ENCODE measurements at places on chromosomes 13 and 19.

DNA sequence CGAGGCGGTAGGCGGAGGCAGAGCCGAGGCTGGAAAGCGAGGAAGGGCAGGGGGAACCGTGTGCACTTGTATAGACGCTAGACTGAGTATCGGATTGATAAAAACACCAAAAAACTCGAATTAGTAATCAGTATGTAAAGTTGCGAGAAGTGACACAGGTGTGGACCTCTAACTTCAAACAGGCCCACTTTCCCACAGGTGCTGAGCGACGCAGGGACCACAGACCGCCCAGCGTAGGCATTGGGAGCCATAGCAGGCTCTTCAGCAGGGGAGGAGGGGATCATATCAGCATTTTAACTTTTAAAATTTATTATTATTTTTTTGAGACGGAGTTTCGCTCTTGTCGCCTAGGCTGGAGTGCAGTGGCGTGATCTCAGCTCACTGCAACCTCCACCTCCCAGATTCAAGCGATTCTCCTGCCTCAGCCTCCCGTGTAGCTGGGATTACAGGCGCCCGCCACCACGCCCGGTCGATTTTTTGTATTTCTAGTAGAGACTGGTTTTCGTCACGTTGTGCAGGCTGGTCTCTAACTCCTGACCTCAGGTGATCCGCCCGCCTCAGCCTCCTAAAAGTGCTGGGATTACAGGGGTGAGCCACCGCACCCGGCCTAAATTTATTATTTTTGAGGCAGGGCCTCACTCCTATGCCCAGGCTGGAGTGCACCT, 574 bp downstream of the VMAC start:
- no peak for DNase-seq

DNA sequence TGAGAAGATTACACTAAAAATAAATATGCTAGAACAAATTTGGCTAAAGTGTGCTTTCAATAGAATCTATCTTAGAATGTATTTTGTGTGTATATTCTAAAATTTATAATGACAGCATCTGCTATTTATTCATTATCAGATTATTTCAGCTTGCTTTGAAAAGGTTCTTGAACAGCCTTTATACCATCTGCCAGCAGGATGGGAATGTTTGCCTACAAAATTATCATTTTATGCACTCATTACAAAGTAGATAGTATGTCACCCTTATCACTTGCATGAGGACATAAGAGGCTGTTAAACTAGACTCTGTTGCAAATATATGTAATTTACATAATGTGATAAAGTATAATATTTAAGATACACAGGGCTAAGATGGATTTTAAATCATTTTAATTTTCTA, 1286.9 kb upstream of the PCDH20 start:
- DNase-seq = no peak

DNA sequence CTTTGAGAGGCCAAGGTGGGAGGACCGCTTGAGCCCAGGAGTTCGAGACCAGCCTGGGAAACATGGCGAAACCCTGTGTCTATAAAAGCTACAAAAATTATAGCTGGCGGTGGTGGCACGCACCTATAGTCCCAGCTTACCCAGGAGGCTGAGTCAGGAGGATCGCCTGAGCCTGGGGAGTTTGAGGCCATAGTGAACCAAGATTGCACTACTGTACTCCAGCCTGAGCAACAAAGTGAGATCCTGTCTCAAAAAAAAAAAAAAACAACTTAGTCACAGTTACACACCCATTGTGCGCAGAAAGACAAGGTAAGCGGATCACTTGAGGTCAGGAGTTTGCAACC, 728 bp upstream of the DENND1C start:
- no peak for DNase-seq

GRCh38 chr19:49368711-49369358, 5.2 kb downstream of the DKKL1 start:
- no peak for DNase-seq

DNA sequence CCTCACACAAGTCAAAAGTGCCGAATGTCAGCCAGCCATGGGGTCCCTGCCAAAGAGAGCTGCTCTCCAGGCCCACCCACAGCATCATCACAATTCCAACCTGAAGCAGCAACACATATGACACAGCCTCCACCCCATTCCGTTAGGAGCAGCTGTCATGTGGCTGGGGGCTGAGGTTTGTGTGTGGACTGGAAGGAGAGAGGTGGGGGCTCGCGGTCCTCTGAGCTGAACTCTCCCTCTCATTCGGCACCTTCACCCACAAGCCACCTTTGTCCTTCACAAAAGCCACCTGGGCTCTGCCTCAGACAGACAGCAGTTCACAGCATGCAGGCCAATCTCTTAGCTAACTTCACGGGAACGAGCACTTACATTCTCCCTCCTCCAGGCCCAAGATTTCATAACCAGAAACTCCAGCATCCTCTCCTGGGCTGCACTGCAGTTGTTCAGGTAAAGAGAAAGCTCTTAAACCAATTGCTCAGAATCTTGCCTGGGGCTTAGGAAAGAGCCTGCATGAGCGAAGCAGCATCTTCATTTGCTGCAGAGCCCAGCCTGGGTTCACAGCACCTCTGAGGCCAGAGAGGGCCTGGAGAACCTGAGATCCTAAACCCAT, 7.2 kb downstream of the RAB20 start:
- DNase-seq = no peak

DNA sequence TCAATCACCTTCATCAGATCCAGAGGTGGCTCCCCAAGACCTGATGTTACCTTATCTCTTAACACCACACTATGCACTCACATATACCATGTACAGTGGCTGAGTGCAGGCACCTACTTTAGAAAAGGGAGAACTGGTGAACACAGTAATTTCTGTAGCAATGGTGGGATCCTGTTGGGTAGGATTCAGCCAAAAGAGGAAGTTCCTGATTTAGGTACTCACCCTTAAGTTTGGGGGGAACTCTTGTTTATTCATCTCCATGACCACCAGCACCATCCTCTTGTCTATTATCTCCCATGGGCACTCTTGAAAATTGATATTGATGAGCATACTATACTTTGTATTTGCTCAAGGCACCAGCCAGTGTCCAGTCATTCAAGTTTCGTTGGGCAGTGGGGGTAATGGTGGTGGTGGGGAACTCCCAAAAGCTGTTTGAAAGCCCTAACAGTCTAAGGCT, 324.4 kb downstream of the LMO7 start:
- no peak for DNase-seq

DNA sequence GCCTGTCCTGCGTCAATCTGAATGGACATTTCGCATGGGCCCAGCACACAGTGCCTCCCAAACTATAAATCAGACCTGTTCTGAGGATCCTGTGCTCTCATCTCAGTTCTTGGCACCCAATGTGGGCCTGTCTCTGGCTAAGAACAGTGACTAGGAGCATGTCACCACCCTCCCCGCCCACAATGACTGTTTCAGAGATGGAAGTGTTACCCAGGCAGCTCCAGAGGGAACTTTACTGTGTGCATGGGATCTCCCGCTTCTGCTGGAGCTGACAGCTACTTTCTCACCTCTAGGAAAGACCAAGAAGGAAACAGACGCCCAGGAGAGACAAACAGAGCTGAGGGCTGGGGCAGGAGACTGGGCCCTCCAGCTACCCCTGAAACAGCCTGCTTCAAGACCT, 45.0 kb downstream of the KCTD15 start:
- no peak for DNase-seq

DNA sequence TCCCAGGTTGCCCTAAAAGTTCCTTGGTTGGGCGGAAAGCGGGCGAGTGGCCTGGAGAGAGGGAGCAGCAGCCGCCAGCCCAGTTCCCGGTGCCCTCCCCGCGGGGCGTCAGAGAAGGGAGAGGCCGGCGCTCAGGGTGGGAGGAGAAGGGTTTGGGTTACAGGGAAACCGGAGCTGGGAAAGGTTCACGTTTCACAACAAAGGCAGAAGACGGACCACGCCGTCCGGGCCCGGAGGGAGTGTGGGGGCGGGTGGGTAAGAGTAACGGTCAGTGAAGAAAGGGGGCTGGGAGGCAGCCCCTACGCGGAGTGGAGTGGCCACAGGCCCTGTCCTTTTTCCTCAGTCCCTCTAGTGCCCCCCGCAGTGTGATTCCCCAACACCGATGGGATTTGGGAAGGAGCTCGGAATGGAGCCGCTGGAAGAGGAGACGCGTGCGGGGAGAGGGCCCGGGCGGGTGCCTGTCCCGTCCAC, 1.6 kb downstream of the SIX5 start:
- DNase-seq = no peak

DNA sequence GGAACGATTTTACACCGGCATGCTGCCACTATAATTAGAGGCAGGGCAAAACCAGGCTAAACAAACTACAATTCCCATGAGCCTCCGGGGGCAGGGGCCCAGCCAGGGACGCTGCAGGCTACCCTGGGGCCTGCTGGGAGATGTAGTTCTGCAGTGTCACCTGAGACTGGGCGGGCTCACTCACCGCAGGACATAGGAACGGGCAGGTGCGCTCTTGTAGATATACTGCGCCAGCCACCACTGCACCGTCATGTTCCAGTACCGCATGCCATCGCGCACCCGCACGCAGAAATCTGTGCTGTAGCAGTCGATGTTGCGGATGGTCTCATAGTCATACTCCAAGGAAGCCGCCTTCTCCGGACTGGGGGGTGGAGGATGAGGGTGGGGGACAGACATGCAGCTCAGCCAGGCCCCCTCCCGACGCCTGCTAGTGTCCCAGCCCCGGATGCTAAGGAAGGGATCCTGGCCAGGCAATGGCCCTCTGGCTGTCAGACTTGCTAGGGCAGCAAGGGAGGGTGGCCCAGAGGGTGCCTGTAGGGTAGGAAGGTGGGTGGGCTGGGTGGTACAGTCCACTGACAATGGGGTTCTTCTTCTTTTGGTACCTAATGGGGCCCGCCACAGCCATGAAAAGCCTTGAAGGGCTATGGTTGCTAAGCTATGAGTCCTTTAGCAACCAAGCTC, 5.8 kb upstream of the TMC4 start:
- DNase-seq = peak; percentile 19

GRCh38 chr13:28725046-28725610, 6.4 kb upstream of the SLC46A3 start:
- DNase-seq = no peak

DNA sequence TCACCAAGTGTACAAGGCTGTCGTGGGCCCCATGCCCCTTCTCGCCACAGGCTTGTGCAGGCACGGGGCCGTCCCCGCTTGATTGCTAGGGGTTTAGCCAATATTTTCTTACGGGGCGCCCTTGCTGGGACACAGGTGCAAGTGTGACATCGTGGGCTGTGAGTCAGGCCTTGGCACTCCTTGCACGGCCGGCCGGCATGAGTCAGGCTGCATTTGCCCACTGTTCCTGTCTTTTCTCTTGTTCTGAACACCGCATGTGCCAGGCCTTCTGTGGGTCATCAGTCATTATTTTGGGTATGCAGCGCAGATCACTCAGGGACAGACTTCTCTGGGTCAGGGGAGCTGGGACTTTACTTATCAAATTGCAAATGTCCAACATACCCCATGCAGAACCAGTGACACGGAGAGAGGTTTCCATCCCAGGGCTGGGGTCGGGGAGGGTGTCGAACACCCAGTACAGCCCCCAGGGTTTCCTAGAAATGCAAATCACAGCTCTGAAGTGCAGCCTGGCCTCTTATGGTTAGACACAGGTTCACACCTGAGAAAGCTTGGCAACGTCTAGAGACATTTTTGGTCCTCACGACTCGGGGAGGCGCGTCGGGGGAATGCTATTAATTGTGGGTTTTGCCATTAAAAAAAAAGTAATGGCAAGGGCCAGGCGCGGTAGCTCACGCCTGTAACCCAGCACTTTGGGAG, 22.5 kb upstream of the KLF2 start:
- DNase-seq = no peak

GRCh38 chr19:42794765-42795164, 29.3 kb upstream of the PSG8 start:
- DNase-seq = no peak

DNA sequence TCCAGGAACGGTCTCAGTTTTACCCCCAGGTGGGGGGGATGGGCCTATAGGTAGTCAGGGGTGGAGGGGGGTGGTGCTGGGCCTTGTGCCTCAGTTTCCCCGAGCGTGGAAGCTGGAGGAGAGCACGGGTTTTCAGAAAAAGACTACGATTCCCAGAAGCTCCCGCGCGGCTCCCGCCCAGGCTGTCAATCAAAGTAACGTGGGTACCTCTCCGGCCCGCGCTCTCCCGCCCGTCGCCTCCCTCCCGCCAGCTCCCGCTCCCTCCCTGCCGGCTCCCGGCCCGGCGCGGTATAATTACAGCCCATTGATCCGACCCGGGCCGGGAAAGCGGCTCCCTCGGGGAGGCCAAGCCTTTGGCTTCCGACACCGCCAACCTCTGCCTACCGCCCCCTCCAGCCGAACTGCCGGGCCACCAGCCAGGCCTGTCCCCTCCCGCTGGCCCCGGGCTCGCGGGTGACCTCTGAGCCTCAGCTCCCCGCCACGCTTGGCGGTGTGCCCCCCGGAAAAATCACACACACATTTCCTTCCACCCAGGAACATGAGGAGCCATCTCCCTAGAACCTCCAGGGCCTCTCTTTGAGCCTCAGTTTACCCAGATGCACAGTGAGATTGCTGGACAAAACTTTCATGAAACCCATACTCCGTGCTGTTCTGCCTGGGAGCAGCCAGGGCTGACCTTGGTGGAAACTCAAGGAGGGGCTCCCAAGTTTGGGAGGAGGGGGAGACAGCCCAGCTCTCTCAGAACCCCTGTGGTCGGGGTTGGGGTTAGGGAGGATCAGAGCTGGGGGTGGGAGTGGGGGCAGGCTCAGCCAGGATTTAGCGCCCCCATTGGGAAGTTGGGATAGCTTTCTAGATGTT, 7.3 kb upstream of the TLE2 start:
- DNase-seq = peak; percentile 90

DNA sequence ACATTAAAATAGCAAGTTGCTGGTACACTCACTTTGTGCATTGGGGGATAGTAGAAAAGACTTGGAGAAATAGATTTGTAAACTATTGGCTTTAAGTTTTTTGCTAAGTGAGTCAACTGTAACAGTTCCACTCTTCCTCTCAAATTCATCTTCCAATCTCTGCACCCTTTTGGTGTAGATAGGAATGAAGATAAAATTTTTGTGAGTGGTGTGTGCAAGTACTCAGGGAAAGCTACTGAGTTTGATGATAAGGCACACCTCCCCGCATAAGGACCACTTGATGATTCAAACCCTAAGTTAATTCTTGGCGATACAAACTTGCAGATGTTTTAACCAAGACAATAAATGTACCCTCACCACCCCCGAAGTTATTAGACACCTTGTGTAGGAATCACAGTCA, 168.3 kb upstream of the SLITRK1 start:
- no peak for DNase-seq

DNA sequence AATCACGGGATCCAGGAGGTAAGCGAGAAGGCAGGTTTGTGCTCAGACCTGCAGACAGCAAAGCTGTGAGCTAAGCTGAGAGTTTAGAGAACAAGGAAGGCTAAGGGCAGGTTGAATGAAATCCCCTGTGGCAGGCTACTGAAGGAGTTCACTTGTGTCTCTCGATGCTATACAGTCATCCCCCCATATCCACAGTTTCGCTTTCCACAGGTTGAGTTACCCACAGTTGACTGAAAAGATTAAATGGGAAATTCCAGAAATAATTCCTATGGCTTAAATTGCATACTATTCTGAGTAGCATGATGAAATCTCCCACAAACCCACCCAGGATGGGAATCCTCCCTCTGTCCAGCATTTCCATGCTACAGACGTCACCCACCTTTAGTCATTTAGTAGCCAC, 49.6 kb downstream of the ABCC4 start:
- DNase-seq = no peak

- no peak for DNase-seq
Observed at GRCh38 chr13:28744656-28745055, 25.9 kb upstream of the SLC46A3 start.

GRCh38 chr19:14407605-14408484, 11.3 kb downstream of the DDX39A start:
- no peak for DNase-seq

GRCh38 chr13:102191951-102192502, 209.8 kb downstream of the FGF14 start:
- DNase-seq = no peak
